HFF-Myc (cell line): ENCODE measurements at places on chromosomes 3 and 15.

GRCh38 chr3:183275418-183275817 lies 22.4 kb downstream of the B3GNT5 start:
- no peak for DNase-seq

DNA sequence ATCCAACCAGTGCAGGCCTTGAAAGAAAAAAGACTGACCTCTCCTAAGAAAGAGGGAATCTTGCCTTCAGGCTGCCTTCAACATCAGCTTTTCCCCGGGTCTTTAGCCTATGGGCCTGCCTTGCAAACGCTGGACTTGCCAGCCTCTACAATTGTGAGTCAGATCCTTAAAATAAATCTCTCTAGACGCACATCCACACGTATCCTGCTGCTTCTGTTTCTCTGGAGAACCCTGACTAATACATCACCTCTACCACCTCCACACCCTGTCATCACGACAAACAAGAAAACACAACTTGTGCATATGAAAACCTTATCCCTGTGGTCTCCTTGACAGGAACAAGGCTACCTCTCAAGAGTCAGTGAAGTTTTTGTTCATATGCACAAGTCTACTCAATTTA lies 11.8 kb downstream of the CYFIP1 start:
- peak; percentile 69 for DNase-seq

- DNase-seq: peak; percentile 52
Measured at GRCh38 chr15:77440378-77440999, 19.8 kb downstream of the HMG20A start.

DNA sequence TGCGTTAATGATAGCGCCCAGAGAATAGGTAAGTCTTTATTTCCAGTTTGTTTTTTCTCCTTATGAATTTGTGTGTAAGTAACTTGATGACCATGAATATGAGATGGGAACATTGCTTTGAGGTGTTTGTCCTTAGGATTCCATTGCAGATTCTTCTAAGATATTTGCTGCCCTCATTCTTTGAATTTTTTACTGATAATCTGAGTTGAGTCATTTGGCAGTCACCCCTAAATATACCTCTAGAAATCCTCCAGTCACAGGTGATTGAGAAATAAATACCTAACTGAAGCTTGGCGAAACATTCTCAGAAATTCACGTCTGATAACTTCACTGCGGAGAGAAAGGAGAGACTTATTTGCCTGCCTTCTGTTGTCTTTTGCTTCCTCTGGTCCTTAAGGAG lies 345.5 kb downstream of the SQOR start:
- no peak for DNase-seq

DNA sequence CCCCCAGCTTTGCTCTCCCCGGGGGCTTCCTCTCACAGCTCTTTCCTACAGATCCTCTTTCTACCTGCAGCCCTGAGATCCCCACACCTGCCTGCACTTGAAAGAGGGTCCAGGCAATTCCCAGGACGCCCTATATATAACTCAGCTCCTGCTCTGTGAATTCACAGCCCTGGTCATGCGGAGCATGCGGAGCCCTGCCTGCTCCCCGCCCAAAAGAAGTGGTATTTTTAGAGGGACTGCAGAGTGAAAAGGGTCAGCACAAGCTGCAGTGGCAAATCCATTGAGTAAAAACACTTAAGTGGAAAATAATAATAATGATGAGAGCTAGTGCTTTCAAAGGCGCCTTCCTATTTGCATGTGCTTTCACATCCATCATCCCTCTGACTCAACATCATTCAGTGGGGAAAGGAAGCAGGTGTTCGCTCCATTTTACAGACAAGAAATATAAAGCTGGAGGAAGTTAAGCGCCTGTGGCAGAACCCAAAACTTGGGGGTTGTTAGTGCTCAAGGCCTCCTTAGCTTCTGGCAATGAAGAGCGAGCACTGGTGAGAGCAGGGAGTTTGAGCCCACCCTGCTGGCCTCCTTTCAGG lies 76.3 kb upstream of the LIPC start:
- no peak for DNase-seq

DNA sequence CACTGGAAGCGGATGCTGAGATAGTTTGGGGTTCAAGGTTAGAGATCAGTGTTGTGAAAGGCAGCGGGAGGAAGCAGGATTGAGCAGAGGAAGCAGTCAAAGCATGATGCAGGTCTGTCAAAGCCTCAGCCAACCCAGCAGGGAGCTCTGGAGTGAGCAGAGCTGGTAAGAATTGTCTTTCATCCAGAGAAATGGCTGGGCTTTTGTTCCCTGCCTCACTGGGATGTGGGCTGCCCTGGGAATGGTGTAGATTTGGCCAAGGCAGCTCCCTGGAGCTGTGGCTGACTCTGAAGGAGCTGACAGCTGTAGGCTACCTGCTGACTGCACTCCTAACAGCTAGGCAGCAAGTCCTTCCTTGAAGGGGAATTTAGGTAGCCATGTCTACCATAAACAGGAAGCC lies 61.9 kb upstream of the STXBP5L start:
- no peak for DNase-seq

GRCh38 chr15:73944161-73945129 lies 18.2 kb downstream of the LOXL1 start:
- no peak for DNase-seq

- no peak for DNase-seq
Measured at GRCh38 chr3:119885746-119886530, 104.0 kb downstream of the NR1I2 start.

DNA sequence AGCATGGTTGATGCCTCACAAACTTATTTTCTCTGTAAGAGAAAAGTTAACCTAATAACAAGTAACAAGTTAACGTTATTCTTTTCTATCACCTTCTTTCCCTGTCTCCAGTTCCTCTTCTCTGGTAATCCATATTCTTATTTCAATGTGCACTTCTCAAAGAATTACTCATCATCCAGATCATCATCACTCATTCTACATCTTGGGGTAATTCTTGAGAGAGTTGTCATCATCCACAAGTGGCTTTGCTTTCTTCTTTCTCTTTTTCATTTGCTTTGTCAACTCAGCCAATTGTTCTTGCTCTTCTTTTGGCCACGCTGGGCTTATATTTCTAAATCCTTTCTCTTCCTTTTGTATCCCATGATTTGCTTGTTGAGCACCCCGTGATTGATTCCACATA lies 20.8 kb upstream of the RNF111 start:
- DNase-seq: no peak

- DNase-seq: no peak
Measured at GRCh38 chr15:31398677-31399301, 72.2 kb downstream of the KLF13 start.

DNA sequence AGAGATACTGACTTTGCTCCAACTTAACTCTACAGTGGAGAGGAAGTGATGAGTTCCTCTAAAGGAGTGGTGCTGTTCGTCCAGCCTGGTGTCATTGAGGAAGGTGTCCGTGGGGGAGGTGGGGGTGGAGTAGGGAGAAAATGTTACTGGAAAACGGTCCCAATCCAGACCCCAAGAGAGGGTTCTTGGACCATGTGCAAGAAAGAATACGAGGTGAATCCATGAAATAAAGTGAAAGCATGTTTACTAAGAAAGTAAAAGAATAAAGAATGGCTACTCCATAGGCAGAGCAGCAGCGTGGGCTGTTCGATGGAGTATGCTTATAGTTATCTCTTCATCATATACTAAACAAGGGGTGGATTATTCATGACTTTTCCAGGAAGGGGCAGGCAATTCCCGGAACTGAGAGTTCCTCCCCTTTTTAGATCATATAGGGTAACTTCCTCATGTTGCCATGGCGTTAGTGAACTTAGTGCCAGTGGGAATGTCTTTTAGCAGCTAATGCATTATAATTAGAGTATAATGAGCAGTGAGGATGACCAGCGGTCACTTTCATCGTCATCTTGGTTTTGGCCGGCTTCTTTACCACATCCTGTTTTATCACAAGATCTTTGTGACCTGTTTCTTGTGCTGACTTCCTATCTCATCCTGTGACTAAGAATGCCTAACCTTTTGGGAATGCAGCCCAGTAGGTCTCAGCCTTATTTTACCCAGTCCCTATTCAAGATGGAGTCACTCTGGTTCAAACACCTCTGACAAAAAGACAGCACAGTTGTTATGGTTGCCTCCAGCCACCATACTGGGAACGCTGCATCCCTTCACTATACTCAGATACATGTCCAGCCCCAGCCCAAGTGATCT lies 38.6 kb downstream of the CLEC3B start:
- peak; percentile 43 for DNase-seq

- no peak for DNase-seq
Measured at GRCh38 chr3:43907508-43907858, 216.7 kb downstream of the ABHD5 start.

- no peak for DNase-seq
Measured at GRCh38 chr3:14145236-14145635, 20.4 kb downstream of the TMEM43 start.

GRCh38 chr3:12253516-12254343 lies 35.1 kb upstream of the PPARG start:
- DNase-seq: no peak

DNA sequence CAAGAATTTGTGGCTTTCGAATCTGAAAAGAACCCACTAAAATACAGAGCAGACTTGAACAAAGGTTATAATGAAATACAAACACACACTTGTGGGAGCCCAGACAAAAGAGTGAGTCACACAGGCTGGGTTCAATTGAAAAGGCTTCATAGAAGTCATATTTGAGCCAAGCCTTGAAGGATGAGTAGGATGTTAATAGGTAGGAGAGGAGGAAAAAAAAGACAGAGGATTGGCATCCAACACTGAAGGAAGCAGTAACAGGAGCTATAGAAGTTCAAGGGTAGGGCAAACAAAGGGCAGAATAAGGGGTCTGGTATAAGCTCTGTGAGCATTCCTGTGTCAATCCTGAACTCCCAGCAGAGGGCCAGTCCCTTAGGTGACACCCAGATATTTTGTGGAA lies 325.4 kb downstream of the FOXP1 start:
- no peak for DNase-seq

- DNase-seq: no peak
Measured at GRCh38 chr15:96043591-96044171, 286.8 kb upstream of the NR2F2 start.

- DNase-seq: no peak
Measured at GRCh38 chr15:38073178-38073946, 138.9 kb downstream of the TMCO5A start.

GRCh38 chr3:17195192-17195611 lies 310.4 kb downstream of the PLCL2 start:
- no peak for DNase-seq

- no peak for DNase-seq
Measured at GRCh38 chr3:102299125-102299877, 135.5 kb upstream of the ZPLD1 start.

DNA sequence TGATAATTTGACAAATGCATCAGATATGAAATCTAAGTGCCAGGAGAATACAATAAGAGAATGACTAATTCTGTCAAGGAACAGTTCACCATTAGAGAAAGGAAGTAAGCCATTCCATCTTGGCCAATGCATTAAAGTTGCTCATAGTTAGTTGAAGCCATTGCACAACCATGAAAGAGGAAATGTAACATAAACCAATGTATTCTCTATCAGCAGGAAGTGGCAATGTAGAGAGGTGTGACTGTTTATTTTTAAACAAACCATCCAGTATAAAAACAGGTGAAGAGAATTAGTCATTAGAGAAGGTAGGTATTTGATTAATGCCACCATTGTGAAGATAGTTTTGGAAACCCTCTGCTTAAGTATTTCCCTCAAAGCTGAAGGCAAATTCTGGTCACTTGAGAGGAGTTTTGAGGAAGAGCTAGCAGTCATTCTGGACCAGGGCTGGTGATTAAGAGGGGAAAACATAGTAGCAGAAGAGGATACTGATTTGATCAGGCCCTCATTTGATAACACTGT lies 10.7 kb upstream of the ANXA2 start:
- DNase-seq: no peak

- DNase-seq: peak; percentile 80
Measured at GRCh38 chr3:30688776-30689641, 82.6 kb downstream of the TGFBR2 start.

GRCh38 chr15:70459312-70459711 lies 304.0 kb downstream of the UACA start:
- DNase-seq: no peak

DNA sequence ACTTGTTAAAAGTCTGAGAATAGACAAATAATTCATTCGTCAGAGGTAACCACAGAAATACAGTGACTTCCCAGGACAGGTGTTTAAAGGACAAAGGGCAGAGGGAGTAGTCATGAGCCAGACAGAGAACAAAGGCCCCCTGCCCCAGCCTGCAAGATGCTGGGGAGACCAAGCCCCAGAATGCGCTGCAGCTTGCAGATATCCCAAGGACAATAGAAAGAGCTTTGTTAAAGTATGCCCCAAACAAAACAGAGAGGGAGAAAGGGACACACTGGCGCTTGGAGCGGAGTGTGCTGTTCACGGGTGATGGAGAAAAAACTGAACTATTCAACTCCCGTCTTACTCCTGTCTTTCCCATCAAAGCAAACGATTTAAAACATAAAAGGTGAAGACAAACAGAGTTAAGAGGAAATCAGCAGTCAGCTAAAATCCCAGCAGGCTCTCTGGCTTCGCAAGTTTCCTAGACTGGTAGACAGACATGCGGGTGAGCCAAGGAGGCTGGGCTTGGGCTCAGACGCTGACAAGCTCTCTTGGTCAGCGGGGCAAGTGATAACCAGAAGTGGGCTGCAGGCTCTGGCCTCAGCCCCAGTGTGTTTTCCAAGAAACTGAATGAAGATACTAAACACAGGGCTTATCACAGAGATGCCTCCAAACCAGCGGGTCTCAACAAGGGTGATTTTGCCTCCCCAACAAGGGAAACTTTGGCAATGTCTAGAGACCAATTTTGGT lies 130.1 kb downstream of the UACA start:
- DNase-seq: no peak

GRCh38 chr15:72057548-72058091 lies 60.3 kb downstream of the MYO9A start:
- no peak for DNase-seq

DNA sequence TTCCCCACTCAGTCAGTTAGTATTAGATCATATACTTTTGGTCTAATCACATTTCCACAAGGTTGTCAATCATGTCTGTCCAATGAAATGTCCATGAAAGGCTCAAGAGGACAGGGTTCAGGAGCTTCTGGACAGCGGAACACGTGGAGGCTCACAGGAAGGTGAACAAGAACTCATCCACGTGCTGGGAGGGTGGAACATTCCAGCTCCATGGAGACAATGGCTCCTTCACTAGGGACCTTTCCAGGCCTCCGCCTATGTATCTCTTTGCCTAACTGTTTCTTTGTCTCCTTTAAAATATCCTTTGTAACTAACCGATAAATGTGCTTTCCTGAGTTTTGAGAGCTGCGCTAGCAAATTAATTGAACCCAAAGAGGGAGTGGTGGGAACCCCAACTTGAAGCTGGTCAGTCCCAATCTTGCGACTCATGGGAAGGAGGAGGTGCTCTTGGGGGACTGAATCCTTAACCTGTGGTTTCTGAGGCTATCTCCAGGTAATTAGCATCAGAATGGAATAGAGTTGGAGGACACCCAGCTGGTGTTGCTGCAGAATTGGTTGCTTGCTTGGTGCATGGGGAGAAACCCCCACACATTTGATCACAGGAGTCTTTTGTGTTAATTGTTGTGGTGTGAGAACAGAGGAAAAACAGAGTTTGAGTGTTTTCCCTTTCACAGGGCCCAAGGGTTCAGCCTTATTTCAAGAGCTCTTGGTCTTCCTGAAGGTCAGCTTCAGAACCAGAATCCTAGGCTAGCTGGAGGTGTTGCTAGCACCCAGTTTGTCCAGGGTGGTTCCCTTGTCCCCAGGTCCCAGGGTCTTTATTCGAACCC lies 3.0 kb upstream of the TKT start:
- DNase-seq: no peak
